ENCODE measurements at places on chromosomes 11 and 22.

- DNase-seq, result no peak
Observed at GRCh38 chr11:58059007-58059350, 28.2 kb downstream of the OR6Q1 start.

DNA sequence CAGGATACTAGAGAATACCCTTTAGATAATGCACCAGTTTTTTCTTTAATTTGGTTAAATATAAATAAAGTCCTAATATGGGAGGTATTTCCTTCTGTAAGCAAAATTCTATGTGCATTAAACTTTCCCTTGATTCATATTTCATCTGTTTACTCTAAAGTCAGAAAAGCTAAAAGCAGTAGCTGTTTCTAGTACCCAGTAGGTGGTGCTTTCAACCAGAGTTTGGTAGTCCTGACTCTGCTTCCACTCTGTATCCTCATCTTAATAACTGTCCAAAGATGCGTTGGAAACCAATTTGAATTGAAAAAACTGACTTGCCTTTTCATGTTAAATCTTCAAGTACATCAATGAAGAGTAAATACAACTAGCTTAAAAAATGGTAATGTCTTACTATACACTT lies 1065.2 kb downstream of the JRKL start:
- no peak for DNase-seq

GRCh38 chr11:98952107-98952506 lies 68.6 kb upstream of the CNTN5 start:
- no peak for DNase-seq

DNA sequence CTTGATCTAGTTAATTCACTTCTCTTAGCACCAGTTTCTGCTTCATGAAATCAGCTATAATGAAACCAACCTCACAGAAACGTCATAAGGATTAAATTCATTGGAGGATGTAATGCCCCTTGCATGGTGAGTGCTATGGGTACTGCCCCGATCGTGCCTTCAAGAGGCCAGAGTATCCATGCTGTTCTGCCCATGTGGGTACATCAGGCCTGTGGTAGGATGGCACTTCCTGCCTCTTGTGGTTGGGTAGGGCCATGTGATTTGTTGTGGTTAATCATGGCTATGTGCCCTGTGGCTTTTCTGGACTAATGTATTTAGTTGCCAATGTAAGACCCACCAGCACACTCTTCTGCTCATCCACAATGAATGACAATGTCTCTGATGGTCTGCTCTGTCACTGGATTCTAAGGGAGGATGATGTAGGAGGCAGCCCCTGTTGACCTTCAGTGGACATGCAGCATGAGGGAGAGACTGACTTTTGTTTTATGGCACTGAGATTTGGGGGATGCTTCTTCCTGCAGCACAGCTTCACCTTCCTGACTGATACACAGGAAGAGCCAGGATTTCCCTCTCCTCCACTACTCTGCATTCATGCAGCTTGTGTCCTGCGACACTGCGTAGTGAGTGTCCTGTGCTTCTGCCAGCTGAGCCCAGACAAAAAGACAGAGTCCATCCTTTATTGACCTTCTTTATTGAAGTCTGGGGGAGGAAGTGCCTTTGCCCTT lies 66.2 kb downstream of the DHCR7 start:
- DNase-seq, result no peak

DNA sequence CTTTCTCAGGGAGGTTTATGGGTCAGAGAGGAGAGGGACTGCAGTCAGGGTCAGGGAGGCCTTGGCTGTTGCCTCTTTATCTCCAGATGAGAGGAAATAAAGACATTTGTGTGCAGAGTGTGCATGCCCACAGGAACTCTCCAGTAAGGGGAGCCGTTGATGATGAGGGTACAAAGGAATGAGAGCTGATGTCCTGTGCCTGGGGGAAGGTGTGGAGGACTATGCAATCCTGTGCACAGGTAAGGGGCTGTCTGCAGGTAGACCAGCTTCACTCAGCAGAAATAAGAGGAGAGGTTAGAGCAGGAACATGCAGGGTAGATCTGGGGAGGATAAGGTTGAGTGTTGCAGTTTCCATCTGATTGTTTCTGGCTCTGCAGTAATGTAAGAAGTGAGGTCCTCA lies 132.6 kb downstream of the NTM start:
- no peak for DNase-seq

- peak; percentile 79 for DNase-seq
Observed at GRCh38 chr11:14029971-14030920, 67.7 kb downstream of the SPON1 start.

GRCh38 chr22:39216143-39216490 lies 28.7 kb downstream of the PDGFB start:
- DNase-seq, result no peak

- DNase-seq, result no peak
Observed at GRCh38 chr11:2963761-2964160, 28.4 kb downstream of the NAP1L4 start.

DNA sequence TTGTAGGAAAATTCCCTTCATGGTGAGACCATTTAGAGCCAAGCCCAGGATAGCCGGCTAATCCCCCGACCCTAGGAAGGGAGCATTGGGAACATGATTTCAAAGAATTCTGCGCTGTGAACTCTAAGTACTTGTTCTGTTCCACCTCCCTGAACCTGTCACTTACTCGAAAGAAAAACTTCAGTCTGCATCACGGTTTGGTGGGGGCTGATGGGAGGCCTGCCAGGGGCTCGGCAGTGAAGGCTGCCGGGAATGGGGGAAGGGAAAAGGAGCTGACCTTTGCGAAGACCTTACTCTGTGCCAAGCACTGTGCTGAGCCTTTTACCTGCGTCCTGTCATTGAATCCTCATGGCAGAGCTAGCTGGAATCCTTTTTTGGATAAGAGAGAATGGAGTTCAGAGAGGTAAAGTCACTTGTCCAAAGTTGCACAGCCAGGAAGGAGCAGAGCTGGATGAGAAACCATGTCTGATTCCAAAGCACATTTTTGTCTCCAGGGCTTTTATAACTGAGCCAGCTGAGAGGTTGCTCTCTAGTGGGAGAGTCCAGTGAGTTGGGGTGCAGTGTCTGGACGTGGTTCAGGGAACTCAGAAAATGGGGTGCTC lies 15.4 kb downstream of the RASD2 start:
- DNase-seq, result no peak

- peak; percentile 25 for DNase-seq
Observed at GRCh38 chr22:34950489-34950888, 115.5 kb upstream of the ISX start.

- DNase-seq, result no peak
Observed at GRCh38 chr22:30045494-30045887, 34.8 kb upstream of the HORMAD2 start.

DNA sequence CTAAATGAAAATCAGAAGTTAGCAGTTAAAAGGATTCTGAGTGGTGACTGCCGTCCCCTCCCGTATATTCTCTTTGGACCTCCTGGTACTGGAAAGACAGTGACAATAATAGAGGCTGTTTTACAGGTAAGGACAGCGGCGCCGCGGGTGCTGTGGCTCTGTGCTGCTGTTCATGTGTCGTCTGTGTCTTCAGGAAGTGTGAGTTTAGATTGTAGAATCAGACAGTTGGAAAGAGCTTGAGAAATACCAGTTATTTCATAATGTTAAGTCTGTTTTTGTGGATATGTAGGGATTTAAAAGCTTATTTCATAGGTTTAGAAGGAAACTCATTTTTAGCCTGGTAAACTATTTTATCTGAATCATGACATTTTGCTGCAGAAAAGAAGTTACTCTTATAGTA lies 27.4 kb upstream of the PANX2 start:
- no peak for DNase-seq

- DNase-seq, result no peak
Observed at GRCh38 chr11:72617080-72617762, 57.0 kb downstream of the PDE2A start.

GRCh38 chr22:37965940-37966664 lies 12.6 kb downstream of the POLR2F start:
- DNase-seq, result no peak

- no peak for DNase-seq
Observed at GRCh38 chr11:107785401-107785800, 73.2 kb downstream of the SLC35F2 start.

DNA sequence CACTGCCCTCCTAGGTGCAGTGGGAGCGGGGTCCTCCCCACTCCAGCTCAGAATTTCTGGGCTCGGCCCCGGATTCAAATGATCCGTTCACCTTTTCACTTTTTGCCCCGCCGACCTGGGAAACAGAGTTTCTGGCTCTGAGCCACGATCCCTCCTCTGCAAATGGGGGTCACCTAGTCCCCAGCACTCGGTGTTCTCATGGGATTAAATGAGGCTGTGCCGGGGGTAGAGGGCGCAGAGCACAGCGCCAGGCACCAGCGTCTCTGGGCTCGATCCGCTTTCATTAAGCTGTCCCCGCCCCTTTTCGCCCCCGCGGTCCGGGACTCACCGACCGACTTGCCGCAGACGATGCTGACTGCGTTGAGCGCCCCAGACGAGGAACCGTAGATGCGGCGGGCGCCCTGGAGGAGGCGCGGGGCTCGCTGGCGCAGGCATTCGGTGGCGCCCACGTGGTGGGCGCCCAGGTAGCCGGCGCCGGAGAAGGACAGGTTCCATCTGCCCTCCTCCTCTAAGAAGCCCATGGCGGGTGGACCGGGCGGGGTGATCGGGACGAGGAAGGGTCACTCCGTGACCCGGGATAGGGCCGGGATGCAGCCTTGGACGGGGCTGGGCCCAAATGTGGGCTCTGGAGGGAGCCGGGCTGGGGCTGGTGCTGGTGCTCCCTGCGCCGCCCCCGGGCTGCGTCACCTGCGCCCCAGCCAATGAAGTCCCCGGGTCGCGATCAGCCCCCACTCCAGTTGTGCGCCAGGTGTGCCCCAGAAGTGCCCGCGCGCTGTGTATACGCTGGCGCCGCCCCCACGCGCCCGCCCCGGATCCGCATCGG lies at the start of gene PNPLA5:
TSS of gene PNPLA5 (minus strand) at position 654 of the 823 bp plus-strand sequence. CDS start at position 521, 133 bp downstream.
- no peak for DNase-seq

DNA sequence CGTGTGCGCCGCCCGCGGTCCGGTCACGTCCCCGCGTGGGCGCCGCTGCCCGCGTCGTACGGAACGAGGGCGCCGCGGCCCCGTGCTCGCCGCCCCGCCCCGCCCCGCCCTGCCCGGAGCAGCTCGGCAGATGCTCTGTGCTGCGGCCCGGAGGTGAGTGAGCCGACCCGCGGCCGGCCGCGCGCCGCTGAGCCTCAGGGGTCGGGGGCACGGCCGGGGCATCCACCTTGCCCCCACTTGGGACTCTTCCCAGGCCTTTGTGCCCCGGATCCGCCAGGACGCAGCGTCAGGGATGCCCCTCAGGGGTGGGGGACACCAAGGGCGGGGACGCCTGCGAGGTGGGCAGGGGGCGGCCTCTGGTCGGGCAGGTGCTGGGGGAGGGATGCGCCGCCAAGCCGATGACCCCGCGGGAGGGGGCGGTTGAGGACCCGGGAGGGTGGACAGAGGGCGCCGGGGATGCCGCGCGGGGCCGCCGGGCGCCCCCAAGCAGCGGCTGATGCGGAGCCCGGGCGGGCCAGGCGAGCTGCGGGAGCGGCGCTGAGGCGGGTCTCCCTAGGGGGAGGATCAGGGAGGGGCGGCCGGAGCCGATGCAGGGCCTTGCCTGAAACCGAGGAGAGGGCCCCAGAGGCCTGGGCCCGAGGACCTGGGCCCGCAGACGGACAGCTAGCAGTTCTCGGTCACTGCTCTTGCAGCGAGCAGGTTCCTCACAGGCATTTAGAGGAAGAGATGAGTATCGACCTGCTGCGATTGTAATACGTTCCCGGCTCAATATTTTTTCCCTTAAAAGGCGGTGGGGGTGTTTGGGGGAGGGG lies at the start of gene GNAZ:
TSS of gene GNAZ (plus strand) at position 102 of the 812 bp plus-strand sequence. CDS start 25,177 bp downstream, outside the sequence.
- DNase-seq, result no peak

DNA sequence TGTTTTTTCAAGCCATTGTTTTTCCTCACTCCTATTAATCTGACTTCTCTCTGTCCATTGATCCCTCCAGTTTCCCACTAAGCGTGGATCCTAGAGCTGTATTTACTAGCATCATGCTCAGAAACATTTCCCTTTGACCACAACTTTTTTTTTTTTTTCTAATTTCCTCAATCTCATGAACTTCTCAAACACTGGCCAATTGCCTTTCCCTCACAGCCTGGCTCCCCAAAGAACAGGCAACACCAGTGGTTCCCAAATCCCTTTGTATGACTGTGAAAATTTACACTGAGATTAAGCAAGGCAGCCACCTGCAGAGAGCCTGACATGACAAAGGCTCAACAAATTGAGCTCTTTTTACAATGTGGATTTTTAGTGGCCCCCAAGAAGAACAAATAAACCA lies 1.4 kb upstream of the TPP1 start:
- no peak for DNase-seq

- DNase-seq, result no peak
Observed at GRCh38 chr11:95102733-95103132, 13.1 kb downstream of the ENDOD1 start.

DNA sequence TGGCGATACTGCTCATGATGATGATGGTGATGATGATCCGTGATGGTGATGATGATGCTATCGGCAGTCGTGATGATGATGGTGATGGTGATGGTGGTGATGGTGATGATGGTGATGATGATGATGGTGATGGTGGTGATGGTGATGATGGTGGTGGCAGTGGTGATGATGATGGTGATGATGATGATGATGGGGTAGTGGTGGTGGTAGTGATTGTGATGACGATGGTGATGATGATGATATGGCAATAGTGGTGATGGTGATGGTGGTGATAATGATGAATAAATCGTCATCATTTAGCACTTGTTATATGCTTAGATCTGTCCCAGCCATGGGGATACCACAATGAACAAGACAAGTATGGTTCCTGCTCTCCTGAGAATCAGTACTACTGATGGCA lies 39.2 kb downstream of the SMIM38 start:
- DNase-seq, result no peak

Measured in prostate gland (tissue), 2 donors.